ENCODE measurements at places on chromosomes 1 and 21. TPM values are rescaled to one million over a fixed set of nuclear protein-coding genes. Genes with fewer than 3 reads are reported as not detected.

DNA sequence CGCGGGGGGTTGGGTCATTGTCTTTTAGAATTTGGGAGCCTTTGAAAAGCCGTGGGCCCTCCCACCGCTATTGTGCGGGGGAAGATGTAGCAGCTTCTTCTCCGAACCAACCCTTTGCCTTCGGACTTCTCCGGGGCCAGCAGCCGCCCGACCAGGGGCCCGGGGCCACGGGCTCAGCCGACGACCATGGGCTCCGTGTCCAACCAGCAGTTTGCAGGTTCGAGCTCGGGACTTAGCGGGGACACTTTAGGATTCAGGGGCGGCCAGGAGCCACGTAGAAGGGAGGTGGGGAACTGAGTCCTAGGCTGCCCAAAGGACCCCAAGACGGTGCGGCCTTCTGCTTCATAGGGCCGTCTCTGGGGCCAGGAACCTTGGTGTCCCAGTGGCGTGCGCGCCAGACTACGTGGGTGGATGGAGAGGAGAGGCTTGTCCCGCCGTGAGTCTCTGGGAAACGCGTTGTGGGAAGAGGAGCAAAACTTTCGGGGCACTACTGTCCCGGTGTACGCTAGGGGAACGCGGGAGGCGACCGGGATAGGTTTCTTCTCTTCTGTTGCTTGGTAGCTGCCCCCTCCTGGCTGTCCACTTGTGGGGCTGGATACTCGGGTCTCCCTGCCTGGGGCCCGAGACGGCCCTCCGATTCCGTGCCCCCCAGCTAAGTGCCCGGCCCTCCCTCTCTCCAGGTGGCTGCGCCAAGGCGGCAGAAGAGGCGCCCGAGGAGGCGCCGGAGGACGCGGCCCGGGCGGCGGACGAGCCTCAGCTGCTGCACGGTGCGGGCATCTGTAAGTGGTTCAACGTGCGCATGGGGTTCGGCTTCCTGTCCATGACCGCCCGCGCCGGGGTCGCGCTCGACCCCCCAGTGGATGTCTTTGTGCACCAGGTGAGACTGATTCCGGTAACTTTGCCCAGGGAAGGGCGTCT is at the start of gene LIN28A:
TSS of gene LIN28A (plus strand) at position 112 of the 918 bp plus-strand sequence. CDS start at position 187, 75 bp downstream.
- DNase-seq, result no peak

- DNase-seq, result no peak
Observed at GRCh38 chr1:116569776-116570357, 959 bp downstream of the CD58 start.

- DNase-seq, result no peak
Observed at GRCh38 chr1:85822696-85823095, 114.5 kb upstream of the ZNHIT6 start.

PLEKHN1 gene
- polyA plus RNA-seq, result 0.43 TPM

CASQ1 gene
- 0.41 TPM for polyA plus RNA-seq

- no peak for DNase-seq
Observed at GRCh38 chr21:39111931-39112550, 71.2 kb downstream of the PSMG1 start.

EDARADD gene
- polyA plus RNA-seq, result 8.6 TPM

FCAMR gene
- polyA plus RNA-seq, result 14.9 TPM

EXTL1 gene
- polyA plus RNA-seq, result 2.1 TPM

- no peak for DNase-seq
Observed at GRCh38 chr1:110250008-110250407, 39.9 kb downstream of the KCNC4 start.

- no peak for DNase-seq
Observed at GRCh38 chr21:28729887-28730286, 262.8 kb downstream of the LTN1 start.
